Esophagus squamous epithelium (tissue), 5 donors: ENCODE measurements at places on chromosomes 7 and 10.

DNA sequence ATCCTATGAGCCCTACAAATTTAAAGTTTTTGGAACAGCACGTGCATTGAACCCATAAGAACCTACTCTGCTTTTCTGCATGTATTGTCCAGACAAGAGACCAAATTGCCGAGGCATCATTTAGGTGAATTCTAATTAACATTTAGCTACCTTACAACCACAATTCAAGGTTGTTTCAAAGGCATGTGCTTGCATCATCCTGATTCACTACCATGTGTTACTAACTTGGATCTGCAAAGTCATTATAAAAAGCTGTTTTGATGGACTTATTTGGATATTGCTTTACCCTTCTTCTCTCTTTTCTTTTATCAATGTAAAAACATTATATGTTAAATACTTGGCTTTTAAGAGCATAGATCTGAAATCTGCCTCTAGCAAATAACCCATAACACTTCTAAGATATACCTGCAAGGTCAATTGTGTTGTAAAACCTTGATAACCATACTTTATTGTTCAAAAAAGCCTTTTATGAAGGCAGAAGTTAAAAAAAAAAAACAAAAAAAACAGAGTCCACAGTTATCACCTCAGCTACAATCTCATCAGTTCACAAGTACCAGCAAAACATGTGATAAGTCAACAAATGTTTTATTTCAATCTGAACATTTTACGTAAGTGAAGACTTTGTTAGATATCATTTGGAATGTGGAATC lies 51.9 kb downstream of the CFTR start:
- DNase-seq, result no peak

GRCh38 chr7:120825576-120825975 lies 32.4 kb downstream of the TSPAN12 start:
- DNase-seq, result no peak

GRCh38 chr10:93313798-93314197 lies 168.3 kb downstream of the MYOF start:
- DNase-seq, result no peak

DNA sequence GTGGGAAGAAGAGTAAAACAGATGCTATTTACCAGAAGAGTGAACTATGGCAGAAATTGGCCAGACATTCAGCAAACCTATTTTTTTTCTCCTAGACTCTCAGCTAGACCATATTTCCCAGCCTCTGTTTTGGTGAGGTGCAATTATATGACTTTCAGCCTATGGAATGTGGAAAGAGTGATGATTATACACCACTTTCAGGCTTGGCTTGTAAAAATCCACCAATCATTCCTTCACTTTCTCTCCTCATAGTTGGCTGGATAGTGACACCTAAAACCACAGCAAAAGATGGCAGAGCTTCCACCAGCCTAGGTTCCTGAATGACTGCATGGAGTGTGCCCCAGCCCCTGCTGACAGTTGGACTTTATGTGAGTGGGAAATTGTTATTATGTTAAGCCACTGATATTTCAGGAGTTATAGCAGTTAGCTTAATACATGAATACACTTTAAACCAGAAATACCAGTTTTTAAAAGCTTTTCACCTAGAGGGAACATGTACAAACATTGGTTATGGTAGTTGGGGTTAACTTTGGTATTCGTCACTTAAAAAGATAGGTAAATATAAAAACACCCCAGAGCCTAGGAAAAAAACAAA lies 19.1 kb upstream of the TNKS2 start:
- DNase-seq, result no peak

DNA sequence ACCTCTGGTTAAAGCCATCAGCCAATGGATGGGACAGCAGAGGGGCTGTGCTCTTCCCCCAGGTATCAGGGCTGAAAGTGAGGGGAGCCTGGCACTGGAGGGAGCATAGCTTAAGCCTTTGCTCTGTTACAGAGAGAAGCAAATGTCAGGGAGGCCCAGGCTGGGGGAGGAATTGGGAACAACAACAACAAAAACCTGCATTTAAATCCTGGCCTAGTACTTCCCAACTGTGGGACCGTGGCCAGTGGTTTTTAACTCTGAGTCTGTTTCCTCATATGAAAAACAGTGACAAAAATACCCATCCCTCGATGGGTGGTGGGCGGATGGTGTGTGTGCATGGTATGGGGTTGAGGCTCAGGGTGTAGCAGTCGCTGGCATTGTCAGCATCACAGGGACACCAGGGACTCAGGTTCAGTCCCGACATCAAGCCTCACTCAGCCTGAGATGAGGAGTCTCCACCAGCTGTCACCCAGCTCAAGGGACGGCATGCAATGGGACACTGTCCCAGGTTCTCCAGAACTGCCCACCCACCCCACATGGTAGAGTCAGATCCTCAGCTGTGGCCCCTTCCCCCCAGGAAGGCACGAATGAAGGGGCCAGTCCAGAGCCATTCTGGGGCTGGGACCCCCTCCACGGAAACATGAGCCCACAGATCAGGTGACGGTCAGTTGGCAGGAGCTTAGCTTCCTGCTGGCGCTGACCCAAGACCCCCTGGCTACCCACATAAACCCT lies 74.5 kb downstream of the AFAP1L2 start:
- DNase-seq, result no peak

GRCh38 chr7:128948312-128948973 lies 10.7 kb downstream of the IRF5 start:
- DNase-seq, result no peak

- no peak for DNase-seq
Measured at GRCh38 chr10:19788075-19788686, 28.1 kb upstream of the PLXDC2 start.

GRCh38 chr7:133869556-133869955 lies 257.6 kb upstream of the LRGUK start:
- DNase-seq, result no peak

DNA sequence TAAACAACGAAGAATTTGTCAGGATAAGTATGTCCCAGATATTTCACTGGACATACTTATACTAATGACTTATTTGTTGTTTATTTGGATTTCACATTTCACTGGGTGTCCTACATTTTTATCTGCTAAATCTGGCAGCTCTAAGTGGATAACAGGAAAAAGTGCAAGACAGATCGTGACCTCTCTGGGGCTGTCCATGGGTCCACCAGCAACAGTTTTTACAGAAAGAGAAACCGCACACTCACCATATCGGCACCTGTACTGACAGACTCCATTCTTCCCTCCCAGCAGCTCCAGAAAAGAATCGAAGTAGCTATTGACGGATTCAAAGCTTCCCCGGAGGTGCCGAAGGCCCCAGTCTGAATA lies 393 bp downstream of the PLA2G12B start:
- DNase-seq, result no peak
